ENCODE measurements at places on chromosomes 13 and 19. TPM values are rescaled to one million over a fixed set of nuclear protein-coding genes. Genes with fewer than 3 reads are reported as not detected.

The VSTM2B gene
- not detected for total RNA-seq

The PRODH2 gene
- not detected for total RNA-seq

The ASPDH gene
- total RNA-seq, result not detected

The GPC5 gene
- total RNA-seq, result not detected

Data from T-helper 17 cell (primary cell).